ENCODE measurements at places on chromosomes 6 and 20.
A peak's percentile ranks its signal among the peaks of the same experiment; 100 is the strongest.

DNA sequence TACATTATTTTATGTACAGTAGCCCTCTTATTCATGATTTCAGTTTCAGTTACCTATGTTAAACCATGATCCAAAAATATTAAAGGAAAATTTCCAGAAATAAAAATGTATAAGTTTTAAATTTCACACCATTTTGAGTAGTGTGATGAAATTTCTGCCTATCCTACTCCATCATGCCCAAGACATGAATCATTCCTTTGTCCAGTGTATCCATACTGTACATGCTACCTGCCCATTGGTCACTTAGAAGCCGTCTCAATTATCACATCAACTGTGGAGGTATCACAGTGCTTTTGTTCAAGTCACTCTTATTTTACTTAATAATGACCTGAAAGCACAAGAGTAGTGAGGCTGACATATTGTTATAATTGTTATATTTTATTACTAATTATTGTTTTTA is 32.3 kb upstream of the PLCB4 start:
- no peak for DNase-seq

- no peak for DNase-seq
These were observed 25.1 kb upstream of the TRIM26 start for GRCh38 chr6:30238178-30238795.

- DNase-seq, result no peak
These were observed 60.6 kb upstream of the E2F3 start for GRCh38 chr6:20341096-20341495.

GRCh38 chr6:89952686-89953085 is 58.4 kb downstream of the GJA10 start:
- no peak for DNase-seq

DNA sequence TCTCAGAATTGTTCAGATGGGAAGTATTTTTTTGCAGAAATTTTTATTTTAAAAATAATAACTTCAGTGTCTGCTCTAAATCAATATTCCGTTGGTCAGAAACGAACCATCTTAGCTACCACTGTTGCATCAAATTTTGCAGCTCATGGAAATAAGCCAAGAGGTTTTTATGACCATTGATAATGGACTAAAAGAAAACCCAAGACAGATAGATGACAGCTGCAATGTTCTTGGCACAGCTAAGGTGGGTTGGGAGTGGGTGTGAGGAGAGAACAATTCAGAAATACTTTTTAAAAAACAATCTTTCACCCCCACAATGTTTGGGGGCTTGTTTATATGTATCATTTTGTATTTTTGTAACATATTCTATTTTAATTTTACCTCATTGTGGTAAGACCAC is 121.1 kb downstream of the PDE7B start:
- no peak for DNase-seq

DNA sequence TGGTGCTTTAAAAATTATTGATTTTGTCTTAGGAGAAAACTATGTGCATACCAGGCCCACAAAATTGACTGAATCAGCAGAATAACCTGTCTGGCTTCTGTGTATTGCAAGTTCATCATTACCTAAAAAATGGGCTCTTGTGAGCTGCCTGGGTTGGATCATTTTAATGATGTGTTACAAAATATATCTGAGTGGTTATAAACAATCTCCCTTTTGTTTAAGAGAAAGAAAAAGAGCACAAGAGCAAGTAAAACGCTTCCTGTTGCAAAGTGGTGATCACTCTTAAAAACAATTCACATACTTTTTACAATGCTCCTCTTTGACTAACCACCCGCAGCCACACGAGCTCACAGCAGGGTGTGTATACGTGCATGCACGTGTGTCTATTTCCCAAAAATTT is 335.1 kb downstream of the HDGFL1 start:
- no peak for DNase-seq

GRCh38 chr6:53770780-53771249 is 24.0 kb upstream of the LRRC1 start:
- no peak for DNase-seq

- no peak for DNase-seq
These were observed 168.9 kb downstream of the FRK start for GRCh38 chr6:115891750-115892149.

DNA sequence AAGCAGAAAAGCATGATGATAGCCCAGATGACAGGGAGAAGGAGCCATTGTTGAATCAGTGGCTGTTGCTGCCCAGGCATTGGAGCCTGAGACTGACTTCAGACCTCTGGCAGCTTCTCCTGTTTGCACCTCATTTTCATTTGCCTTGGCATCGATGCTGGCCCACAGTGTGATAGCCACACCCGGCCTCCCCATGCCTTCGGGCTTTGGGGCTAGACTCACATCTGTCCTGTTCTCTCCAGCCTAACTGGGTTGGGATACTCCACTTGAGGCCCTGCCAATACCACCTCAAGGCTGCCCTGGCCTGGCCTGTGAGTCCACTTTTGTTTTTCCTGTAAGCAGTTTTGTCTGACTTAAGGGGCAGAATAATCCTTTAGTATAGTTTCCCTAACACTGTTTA is 140.4 kb downstream of the UST start:
- no peak for DNase-seq

- DNase-seq, result no peak
These were observed 488.2 kb downstream of the PRKN start for GRCh38 chr6:162239330-162239729.

GRCh38 chr6:53347921-53348370 is 804 bp downstream of the ELOVL5 start:
- DNase-seq, result peak; percentile 24

DNA sequence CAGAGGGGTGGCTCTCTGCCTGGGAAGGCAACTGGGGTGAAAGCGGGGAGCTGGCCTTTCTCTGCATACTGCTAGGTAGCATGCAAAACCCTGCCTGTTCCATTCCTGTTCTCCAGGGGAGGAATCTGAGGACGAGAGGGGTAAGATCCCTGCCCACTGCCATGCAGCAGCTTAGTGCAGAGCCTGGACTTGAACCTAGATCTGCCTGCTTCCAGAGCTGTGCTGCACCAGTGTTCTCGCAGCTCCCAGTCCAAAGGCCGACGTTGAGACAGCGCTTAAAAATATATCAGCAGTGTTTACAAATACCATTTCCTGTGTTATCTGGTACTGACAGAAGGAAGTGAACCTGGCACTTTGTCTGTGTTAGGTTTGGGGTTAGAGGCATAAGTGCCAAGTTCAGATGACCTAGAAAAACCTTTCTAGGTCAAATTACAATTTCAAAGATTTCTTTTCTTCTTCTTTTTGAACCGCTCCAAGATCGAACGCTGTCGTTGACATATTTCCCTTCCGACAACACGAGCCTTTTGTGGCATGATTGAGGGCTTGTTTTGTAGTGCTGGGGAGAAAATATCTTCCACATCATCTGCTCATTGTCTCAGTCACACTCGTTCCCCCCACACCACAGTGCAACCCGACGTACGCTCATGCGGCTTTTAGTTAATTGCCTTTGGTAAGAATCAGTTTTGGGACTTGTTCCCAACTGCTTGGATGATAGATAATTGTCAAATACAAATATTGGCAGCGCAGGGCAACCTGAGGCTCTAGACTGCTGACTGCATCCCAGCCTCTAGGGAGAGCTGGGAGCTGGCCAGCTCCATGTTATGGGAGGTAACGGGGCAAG is 44.6 kb downstream of the TOX2 start:
- no peak for DNase-seq

DNA sequence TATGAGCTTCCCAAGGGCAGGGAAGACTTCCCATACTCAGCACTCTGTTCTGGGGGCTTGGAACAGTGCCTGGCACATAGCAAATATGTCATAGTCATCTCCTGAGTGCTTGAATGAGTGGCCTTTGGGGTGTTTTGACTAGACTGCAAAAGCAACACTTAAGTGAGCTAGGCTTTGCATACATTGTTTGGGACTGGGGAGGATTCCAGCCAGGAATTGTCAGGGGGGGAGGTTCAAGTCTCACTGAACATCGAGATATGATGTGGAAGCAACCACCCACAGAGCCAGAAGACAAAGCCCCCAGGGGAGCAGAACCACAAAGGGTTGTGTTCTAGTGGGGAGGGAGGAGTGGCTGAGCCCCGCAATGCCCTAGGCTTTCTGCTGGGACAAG is 98.4 kb downstream of the SYCP2 start:
- no peak for DNase-seq

DNA sequence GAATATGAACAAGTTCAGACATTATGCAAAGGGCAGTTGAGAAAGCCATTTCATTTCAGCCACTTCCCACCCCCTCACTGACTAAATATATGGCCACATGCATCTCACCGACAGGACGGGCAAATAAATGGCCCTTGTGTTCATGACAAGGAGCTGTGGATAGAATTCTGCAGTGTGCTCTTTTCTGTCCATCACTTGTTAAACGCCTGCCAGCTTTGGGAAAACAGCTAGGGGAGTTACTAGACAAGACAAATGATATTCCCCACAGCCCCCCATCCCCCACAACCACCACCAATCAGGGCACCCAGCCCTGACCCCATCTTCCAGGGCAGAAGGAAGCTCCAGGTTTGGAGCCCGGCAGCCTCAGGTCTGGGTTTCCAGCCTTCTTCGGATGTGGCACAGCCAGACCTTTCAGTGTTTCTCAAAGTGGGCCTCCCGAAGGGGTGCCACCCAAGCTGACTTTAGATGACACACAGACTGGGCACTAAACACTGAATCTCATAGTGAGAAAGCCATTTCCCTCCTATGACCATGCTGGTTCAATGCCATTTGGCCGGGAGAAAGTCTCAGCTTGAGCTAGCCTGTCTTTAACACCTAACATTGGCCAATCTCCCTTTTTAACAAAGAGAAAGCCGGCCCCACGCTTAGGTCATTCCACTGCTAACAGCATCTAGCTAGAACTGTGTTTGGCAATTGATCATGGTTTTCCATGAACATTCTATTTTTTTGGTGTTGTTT is 4.0 kb upstream of the RIPOR3 start:
- no peak for DNase-seq

DNA sequence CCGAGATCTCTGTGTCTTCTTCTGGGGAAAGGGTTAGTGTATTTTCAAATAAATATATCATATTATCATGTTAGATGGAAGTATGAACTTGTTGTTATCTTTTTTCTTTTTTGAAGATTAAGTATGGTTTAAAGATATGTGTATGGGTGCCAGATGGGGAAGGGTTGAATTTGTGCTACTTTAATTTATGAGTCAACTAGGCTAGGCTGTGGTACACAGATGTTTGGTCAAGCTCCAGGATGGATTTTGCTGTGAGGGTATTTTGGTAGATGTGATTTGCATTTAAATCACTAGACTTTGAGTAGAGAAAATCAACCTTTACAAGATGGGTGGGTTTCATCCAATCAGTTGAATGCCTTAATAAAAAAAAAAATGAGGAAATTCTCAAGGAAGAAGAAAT is 886.6 kb upstream of the ADGRB3 start:
- no peak for DNase-seq

GRCh38 chr20:50272030-50272723 is 81.5 kb downstream of the CEBPB start:
- no peak for DNase-seq

GRCh38 chr6:37016995-37017394 is 11.5 kb downstream of the FGD2 start:
- DNase-seq, result no peak

DNA sequence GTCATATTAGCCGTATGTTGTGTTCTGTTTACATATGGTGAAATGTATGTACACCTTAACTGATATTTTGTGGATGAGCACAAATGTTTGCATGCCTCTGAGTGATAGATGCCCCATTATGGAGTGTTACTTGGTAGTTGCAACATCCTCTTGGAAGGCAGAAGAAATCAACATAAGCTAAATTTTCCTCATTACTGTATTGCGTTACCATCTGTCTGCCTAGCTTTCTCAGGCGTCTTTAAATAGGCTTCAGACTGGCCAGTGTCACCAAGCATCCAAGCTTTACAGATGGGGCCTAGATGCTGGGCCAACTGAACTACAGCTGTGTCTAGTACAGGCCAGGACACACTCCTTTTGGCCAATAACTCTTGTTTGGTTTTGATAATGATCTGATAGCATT is 250.6 kb downstream of the SAMD5 start:
- DNase-seq, result no peak

DNA sequence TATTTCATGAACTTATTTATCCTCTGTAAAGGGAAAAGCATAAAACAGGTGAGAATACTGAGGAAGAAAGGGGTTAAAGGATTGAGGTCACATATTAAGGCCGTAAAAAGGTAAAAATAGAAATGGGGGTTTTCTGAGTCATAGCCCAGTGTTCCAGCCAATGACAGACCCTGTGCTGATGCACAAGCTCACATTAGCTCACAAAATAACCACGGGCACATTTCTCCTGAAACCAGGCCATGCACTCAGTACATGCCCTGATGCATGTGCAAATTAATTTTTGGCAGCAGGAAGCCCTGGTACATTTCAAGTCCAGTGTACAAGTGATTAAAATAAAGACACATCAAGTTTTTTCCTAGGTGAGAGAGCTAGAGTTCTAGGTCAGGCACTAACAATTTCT is 194.4 kb downstream of the TMEM200A start:
- no peak for DNase-seq

GRCh38 chr20:2820896-2821869 is 5.0 kb downstream of the TMEM239 start:
- DNase-seq, result no peak

DNA sequence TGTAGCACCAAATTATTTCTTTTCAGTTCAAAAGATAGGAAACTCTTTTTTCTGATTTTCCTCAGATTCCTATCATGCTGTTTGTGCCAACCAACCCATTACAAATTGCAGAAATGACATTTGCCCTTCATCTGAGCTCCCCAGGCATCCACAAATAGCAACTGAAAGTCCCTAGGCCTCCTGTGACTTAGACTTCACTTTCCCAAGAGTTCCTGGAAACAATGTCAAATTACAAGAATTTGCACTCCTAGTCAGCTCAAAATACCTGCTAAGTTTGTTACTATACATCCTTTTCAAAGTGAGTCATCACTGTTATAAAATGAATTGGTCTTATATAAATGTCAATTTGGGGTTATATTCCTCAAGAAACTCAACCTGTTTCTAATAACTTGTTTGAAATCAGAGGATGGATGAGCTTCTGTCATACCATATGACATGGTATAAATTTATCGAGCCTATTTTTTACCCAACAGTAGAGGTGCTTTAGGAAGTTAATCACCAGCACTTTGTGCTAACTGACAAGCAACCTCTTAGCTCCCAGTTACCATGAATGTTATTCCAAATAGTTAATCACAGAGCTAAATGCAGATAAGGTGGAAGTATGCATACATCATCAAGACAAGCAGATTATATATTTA is 256.5 kb downstream of the HACE1 start:
- no peak for DNase-seq

All from stimulated activated CD4-positive, alpha-beta T cell treated with anti-CD3 and anti-CD28 coated beads, TNF-alpha, amount 100 ng/mL, for 24 hours (primary cell).